ENCODE measurements at places on chromosomes 1 and 21.

DNA sequence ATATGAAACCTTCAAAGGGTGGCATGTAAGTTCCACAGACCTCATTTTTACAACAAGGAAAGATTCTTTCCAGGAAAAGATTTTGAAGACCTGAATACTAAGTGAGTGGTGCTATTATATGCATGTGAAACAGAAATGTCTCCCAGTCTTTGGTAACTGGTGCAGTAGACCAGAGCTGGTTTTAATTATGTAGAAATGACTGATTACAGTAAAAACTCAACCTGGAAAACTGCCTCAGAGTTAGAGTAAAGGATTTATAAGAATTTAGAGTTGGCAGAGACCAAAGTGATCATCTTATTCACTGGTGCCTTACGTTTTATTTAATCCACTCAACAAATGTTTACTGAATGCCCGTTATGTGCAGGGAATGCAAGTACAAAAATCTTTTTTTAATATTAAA, 30.2 kb upstream of the LRRC8D start:
- no peak for DNase-seq

DNA sequence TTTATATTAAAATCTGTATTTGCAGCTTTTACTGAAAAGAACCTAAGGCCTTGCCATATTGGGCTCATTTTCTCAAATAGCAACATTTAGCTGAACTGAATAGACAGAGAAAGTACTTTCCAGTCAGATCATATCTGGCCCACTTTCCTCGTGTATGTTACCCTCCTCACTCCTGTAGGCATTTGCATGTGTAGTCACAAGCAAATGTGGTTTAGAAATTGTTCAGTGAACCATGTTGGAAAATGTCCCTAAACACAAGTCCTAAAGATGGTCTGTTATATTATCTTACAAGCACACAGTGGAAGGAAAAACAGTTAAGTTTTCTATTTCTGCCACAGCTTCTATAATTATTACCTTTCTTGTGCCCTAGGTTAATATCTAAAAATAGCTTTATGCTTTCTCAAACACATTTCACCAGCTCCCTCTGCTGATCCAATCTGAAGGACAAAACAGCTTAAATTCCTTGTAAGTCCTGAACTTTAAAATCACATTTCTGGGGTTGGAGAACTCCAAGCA, 606 bp upstream of the FMO4 start:
- DNase-seq: no peak

- no peak for DNase-seq
Measured at GRCh38 chr21:38308532-38309119, 51.8 kb downstream of the KCNJ15 start.

- DNase-seq: no peak
Measured at GRCh38 chr1:11418056-11418455, 60.9 kb upstream of the DISP3 start.

DNA sequence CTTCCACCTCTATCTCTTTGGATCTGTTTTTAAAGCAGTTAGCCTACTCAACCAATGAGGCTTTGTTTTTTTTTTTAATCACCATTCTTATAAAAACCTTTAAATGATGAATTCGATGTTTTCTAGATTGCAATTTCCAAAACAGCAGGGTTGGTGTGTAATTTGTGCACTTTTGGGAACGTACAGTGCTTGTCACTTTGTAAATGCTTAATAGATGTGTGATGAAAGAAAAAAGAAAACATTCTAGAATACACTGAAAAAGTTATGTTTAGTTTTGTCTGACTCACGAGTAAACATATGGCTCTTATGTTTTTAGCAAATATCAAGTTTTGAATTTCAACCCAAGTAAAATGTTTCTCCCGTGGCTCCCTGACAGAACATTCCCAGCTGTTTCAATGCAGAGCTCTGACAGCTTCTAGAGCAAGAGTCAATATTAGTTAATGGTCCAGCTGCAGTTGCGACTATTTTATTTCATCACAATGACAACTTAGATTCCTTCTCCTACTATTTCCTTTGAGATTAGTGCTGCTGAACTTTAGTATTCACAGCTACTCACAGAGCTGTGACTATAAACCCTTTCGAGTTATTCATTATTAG, 362.5 kb upstream of the ADAMTS5 start:
- DNase-seq: no peak

GRCh38 chr1:6184083-6184783, 4.1 kb upstream of the CHD5 start:
- no peak for DNase-seq

DNA sequence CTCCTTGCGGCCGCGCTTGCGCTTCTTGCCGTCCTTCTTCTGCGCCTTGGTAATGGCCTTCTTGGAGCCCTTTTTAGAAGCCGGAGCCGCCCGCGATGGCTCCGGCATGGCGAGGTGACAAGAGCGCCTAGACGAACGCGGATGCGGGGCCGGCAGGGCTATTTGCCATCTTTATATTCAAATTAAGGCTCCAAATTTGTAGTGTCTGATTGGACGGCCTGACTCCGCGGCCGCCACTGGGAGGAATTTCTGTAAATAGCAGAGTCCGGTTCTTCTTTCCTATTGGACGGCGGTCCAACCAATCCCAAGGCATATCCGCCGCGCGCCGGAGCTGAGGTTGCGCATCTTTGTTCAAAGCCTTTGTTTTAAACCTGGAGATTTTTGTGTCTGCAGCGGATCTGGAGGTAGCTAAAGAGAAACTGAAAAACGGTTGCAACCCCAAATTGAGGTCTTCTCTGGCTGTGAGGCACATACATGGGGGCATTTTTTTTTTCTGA, 22.6 kb upstream of the RNF187 start:
- DNase-seq: no peak

DNA sequence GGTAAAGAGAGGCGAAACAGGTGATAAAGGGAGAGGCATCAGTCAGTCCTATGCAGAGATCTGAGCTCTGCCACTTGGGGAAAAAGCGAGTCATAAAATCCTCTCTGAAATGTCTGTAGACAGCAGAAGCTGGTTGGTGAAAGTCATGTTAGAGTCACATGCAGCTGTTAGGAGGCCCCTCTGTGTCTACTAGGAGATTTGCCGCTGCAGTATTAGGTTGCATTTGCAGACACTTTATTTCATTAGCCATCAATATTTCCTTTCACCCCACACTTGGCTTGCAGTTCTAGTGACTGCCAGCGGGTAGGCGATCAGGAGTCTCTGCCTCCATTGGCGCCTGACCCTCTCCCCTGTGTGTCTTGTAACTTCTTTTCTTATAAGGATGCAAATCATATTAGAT, 16.2 kb downstream of the ATP1A4 start:
- DNase-seq: no peak

GRCh38 chr1:1048765-1049164, 25.3 kb downstream of the RNF223 start:
- no peak for DNase-seq

GRCh38 chr1:24955161-24955560, 25.1 kb upstream of the RUNX3 start:
- no peak for DNase-seq

GRCh38 chr1:46131093-46131492, 1.3 kb downstream of the PIK3R3 start:
- DNase-seq: no peak

- no peak for DNase-seq
Measured at GRCh38 chr1:233672732-233673131, 58.8 kb downstream of the KCNK1 start.

DNA sequence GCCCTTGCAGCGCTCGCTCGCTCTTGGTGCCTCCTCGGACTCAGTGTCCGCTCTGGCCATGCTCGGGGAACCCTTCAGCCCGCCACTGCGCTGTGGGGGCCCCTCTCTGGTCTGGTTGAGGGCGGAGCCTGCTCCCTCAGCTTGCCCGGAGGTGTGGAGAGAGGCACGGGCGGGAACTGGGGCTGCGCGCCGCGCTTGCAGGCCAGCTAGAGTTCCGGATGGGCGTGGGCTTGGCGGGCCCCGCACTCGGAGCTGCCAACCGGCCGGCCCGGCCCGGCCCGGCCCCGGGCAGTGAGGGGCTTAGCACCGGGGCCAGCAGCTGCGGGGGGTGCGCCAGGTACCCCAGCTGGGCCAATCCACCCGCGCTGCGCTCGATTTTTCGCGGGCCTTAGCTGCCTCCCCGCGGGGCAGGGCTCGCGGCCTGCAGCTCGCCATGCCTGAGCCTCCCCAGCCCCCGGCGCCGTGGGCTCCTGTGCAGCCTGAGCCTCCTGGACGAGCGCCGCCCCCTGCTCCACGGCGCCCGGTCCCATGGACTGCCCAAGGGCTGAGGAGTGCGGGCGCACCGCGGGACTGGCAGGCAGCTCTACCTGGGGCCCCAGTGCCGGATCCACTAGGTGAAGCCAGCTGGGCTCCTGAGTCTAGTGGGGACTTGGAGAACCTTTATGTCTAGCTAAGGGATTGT, 217.0 kb upstream of the PKN2 start:
- no peak for DNase-seq

- DNase-seq: no peak
Measured at GRCh38 chr21:31283025-31283424, 61.0 kb downstream of the TIAM1 start.

DNA sequence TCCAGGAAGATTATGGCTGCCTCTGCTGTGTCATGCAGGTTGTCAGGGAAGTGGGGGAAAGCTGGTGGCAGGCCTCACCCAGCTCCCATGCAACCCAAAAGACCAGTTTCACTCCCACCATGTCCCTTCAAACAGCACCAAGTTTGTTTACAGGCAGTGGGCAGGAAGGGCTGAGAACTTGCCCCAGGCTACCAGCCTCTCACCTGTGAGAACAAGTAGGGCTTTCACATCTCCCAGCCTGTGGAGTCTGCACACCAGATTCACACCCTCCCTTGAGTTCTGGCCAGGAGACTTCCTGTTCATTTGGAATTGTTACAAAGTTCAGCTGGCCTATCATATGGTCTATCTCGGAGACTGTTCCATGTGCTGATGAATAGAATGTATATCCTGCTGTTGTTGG, 27.8 kb downstream of the RPAP2 start:
- DNase-seq: no peak

DNA sequence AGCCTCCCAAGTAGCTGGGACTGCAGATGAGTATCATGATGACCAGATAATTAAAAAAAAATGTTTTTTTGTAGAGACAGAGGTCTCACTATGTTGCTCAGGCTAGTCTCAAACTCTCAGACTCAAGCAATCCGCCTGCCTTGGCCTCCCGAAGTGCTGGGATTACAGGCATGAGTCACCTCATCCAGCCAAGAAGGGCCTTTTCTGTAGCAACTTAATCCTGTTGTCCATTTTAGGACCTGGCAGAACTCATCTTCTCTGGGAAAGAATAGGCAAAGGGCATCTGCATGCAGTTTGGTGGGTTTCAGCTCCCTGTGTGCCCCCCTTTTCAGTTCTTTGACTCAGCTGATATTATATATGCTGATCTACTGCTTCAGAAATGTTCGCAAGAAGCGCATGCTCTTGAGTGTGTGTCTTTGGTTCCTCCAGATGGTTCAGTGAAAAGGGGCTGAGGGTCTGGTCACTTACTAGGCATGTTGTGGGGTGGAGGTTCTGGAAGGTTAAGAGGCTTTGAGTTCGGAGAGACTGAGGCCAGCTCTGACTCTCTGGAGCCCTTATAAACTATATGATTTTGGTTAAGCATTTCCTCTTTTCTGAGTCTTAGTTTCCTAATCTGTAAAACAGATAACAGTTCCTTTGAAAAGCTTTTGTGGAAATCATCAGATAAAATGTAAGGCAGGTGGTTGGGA, 19.4 kb upstream of the SRSF4 start:
- DNase-seq: no peak

DNA sequence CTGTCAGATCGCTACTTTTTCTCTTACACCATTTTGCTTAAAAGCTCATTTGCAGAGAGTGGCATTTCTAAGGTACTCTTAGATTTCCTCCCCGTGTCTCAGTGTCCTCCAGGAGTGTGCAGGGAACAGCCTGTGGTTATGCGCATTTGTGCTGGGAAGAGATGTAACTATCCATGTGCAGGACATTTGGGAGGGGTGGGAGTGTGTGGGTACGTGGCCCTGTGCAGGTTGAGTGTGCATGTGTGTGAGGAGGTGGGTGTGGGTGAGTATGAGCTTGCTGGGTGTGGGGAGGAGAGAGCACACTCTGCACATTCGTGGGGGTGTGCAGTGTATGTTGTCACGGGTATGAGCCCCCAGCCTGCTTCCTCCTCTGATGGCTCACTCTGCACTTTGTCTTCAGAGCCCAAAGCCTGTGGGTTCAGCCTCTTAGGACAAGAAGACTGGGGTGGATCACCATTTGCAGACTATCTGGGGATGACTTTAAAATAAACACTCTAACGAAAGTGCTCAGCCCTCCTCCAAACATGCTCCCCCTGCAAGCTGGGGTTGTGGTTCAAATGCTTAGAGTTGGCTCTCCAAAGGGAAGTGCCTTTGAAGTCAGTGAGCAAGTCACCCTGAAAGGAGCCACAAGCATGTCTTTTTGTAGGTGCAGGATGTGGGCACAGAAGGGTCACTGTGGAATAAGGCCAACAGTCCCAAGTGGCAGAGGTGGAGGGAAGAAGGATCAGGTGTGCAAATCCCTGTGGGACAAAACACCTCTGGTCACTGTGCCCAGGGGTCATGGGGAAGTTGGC, 295.4 kb downstream of the RRAGC start:
- no peak for DNase-seq

DNA sequence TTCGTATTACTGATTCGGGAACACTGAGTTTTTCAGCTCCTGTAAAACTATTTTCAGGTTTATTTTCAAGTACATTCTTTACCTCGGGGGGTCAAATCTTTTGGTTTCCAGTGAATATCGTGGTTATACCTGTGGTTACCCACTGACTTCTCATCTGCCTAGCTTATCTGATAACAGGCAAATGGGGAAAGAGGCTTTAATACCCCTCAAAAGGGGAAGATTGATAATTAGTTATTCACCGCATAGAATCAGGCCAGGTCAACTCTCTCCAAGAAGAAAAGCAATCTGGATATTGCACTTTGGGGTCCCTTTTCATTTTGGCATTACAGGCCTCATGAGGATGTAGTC, 23.0 kb downstream of the RUNX1 start:
- no peak for DNase-seq

DNA sequence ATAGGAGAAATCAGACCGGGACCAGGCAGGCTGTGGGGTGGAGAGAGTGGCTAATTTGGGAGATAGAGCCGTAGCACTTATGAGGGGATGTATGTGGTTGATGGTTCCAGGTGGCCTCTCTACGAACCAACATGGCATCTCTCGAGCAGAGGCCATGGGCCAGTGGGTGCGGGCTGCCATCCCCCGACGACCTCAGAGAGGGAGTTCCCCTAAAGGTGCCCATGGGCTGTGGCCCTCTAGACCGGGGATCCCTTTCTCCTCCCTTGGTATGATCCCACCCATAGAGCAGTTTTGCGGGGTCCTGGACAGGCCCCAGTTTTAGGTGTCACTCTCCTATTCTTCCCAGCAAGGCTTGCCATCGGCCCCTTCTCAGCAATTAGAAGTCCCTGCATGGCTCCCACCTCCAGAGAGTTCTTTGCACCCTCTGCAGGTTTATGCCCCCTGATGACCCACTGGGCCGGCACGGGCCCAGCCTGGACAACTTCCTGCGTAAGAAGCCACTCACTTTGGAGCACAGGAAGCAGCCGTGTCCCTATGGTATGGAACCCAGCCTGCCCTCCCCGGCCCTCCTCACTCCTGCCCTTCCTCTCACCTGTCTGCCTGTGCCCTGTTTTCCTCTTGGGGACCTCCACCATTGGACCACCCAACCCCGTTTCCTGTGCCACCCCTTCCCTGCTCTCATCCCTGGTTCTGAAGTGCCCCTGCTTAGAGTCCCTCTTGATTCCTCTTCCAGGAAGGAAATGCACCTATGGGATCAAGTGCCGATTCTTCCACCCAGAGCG, 7.8 kb downstream of the ZC3H12A start:
- no peak for DNase-seq

GRCh38 chr1:20413776-20414140, 72.3 kb downstream of the CAMK2N1 start:
- no peak for DNase-seq

Measured in GM12878 (cell line).